ENCODE measurements at places on chromosomes 13 and 19.

GRCh38 chr13:39870197-39870747, 214.8 kb downstream of the COG6 start:
- DNase-seq = no peak

DNA sequence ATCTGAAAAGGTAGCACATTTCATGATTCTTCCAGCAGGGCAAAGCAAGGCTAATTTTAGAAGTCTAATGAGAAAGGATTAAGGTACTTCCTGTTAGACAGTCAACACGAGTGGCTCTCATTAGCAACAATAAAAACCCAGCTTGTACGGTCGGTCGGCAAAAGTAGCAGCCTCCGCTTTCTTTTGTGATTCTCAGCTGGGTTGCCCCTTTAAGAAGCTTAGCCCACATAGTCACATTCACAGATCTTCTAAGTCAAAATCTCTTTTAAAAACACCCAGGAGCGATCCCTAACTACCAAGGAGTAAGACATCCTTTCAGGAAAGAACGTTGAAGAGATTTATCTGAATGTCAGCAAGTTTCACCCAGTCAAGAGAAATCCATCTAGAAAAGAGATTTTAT, 684.8 kb downstream of the DIAPH3 start:
- no peak for DNase-seq

GRCh38 chr19:28012361-28012760, 1200.6 kb downstream of the UQCRFS1 start:
- DNase-seq = no peak

GRCh38 chr19:2446381-2446780, 10.4 kb downstream of the LMNB2 start:
- no peak for DNase-seq

DNA sequence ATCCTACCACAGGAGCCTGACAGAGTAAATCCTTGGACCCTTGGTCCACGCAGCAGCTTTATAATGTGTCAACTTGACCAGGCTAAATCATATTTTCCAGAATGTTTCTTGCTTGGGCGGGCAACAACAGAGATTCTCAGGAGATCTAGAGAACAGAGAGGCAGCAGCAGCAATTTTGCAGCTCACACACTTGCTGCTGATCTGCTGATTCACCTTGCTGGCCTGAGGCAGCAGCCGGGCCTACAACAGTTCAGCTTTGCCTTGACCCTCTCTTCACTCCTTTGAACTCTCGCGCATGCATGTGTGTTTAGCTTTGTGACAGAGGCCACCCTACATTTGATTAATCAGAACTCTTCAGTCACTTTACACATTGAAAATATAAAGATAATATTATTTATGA, 159.3 kb downstream of the UGGT2 start:
- DNase-seq = no peak

DNA sequence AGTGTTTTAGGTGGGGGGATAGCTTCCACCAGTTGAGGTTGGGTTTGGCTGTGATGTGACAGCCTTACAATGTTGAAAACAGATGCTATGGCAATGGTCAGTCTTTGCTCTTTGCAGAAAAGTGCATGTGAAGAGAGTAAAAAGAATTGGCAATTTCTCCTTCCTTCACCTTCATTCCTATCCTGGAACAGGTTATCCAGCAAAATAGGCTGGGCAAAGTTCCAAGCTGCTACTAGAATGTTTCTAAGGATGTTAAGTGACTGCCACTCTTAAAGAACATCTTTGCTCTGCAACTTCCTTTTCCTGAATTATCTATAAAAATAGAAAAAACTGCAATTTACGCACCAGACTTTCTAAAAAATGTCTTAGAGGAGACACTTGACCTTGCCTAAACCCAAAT, 50.1 kb upstream of the MYCBP2 start:
- no peak for DNase-seq
